Liver (tissue), 10 donors: ENCODE measurements at places on chromosomes 12 and 14.

DNA sequence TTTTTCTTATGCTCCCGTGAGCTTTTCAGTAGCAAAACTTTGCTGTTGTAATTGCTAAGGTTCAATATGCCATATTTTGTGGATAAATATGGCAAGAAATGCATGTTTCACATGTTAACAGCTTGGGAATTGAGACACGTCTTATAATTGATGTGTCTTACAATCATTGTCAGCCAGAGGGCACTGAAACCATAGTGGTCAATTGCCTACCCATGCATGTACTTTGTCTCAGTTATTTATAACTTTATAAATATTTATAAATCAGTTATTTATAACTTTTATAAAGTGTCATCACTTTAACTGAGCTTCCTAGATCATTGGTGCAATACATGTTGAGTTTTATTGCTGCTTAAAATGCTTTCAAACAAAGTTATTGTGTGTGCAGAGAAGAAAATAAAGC lies 82.0 kb downstream of the CATSPERB start:
- DNase-seq = no peak

DNA sequence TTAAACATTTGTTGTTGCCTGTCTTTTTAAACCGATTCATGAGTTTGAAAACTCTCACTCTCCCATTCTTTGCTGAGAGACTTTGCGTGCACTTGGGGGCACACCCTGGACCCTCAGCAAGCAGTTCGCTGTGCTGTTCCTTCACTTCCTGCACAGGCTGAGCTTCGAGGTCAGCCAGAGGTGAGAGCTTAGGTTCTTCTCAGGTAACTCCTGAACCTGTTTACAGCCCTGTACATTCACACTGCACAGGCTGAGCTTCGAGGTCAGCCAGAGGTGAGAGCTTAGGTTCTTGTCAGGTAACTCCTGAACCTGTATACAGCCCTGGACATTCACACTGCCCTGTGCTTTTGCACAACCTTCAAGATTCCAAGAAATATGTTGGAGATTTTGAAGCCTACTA lies 9.8 kb upstream of the CLECL1 start:
- no peak for DNase-seq

- DNase-seq = no peak
These were observed 1590.5 kb upstream of the TMEM132C start for GRCh38 chr12:126676434-126676833.

- no peak for DNase-seq
These were observed 5.2 kb downstream of the NEDD1 start for GRCh38 chr12:96912261-96912660.

DNA sequence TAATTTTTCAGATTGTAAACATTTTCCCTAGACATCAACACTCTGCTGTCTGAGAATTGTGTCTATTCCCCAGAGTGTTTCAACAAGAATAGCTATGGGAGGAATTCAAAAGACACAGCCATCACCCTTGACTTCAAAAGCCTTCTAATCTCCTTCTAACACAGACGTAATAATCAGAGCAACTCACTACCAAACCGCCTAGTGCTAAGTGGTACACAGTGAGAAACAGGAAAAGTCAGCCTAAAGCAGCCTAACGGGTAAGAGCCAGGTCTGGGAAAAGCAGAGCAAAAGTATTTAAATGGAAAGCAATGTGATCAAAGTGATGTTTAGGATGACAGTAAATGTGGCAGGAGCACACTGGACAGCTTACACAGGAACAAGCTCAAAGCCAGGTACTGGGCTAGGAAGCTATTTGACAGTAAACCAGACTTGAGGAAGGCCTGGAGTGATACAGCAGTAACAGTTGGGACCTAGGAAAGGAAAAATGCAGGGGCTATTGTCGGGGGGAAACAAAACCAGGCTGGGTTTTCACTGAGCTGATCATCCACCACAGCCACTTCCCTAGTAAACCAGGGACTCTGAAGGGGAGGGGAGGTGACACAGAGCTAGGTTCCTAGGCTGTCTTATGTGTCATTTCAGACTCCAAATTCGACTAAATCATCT lies 29.4 kb downstream of the CORO1C start:
- no peak for DNase-seq

- DNase-seq = no peak
These were observed 371.8 kb downstream of the ZFP36L1 start for GRCh38 chr14:68421116-68421515.

- DNase-seq = no peak
These were observed 10.2 kb upstream of the LLPH start for GRCh38 chr12:66140731-66141130.

DNA sequence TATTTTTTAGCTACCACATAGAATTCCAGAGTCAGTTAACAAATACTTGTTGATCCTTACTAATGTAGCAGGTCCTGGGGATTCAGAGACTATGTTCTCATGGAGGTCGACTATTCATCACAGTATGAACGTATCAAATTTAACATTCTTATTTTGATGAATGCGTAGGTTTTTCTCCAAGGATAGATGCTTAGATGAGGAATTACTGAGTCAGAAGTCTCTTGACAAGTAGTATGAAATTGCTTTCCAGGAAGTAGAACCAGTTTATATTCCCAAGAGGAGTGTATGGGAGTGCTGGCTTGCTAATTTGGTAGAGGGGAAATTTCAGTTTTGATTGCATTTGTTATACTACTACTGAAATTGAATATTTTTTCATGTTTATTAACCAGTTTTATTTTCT lies 42.8 kb upstream of the CRADD start:
- DNase-seq = no peak

GRCh38 chr12:45268672-45269411 lies 52.9 kb downstream of the ANO6 start:
- peak; percentile 41 for DNase-seq

- DNase-seq = no peak
These were observed 149.8 kb downstream of the TGFB3 start for GRCh38 chr14:75831952-75832351.

GRCh38 chr12:93766796-93767523 lies 89.8 kb downstream of the CRADD start:
- no peak for DNase-seq

DNA sequence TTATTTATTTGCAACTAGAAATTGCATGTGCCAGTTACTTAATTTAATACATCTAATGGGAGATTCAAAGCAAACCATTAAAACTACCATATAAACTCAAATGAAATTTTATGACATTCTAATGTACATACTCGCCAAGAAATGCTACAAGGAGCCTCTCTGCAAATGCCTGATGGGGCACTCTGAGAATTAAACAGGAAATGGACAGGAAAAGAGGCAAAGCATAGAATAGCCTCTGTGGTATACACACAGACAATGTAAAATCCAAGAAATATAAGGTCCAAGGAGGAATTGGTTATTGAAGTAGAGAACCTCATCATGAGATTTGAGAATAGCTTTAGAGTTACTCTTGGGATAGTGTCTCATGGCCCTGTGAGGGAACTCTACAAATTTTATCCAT lies 41.2 kb downstream of the RAB21 start:
- DNase-seq = no peak

DNA sequence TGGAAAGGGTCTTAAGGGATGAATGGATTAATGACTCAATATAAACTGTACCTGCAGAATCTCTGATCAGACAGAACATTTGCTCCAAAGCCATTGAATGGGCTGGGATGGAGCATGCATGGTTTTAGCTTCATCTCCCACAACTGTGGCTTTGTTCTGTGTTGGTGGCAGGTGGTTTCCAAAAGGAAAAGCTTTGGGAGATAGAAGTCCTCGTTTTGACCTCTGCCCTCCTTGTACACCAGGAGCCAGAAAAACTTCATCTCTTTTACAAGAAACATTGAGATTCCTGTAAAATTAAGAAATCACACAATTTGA lies 39.5 kb downstream of the GPR65 start:
- DNase-seq = no peak

- peak; percentile 77 for DNase-seq
These were observed 7.0 kb upstream of the MARK3 start for GRCh38 chr14:103378038-103378854.

- no peak for DNase-seq
These were observed 198.3 kb upstream of the FKBP4 start for GRCh38 chr12:2596441-2596840.

DNA sequence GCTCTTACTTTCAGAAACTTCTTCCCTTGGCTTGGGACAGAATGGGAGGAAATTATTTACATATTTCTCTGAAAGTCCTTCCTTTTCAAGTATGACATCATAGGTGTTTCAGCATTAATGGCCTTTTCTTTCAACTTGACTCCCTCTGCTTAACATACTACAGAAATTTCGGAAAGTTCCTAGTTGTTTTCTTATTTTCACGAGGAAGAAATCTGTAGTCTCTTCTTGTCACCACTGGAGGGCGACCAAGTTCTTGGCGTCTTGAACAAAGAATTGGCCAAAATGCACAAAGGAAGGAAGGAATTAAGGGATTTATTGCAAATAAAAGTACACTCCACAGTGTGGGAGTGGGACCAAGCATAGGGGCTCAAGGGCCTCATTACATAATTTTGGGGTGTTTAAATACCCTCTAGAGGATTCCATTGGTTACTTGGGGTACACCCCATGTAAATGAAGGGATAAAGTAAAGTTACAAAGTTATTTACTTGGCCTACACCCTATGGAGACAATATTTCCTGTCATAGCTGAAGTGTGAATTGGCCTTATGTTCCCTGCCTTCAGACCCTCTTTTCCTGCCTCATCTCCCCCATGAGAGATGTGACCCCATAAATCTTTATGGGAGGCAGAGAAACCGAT lies 70.4 kb downstream of the RPL10L start:
- DNase-seq = no peak

- DNase-seq = no peak
These were observed 7.6 kb upstream of the UNC119B start for GRCh38 chr12:120702637-120703036.

DNA sequence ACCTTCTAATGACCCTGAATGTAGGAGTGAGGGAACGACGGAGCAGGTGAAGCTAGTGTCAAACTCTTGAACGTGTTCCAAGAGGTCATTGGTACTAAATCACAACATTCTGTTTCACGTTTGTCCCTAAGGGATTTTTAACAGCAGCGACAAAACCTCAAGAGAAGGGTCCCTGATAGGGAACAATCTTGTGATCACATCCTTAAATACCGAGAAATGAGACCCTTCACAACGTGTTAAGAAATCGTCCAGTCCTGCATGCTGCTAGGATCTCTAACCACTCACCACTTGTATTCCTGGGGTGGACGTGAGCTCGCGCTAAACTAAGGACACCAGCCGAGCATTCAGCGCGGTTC lies 134.1 kb upstream of the KRAS start:
- no peak for DNase-seq
